NCI-H460 (cell line): ENCODE measurements at places on chromosomes 6 and 20.

DNA sequence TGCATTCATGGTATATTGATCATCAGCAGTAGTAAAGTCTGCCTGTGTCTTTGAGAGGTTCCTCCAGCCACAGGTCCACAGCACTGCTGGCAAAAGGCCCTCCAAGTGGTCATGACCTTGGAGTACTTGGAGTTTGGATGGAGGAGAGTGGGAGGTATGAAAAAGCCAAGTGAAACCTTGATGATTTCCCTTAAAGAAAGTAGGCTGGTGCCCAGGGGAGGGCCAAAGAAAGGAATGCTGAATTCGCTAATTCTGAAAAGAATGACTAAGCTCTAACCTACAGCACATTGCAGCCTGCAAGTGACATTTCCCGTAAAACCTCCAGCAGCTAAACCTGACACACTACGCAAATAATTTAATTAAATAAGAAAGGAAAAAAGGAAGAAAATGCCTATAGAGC, 223.4 kb upstream of the TAB2 start:
- DNase-seq = no peak

DNA sequence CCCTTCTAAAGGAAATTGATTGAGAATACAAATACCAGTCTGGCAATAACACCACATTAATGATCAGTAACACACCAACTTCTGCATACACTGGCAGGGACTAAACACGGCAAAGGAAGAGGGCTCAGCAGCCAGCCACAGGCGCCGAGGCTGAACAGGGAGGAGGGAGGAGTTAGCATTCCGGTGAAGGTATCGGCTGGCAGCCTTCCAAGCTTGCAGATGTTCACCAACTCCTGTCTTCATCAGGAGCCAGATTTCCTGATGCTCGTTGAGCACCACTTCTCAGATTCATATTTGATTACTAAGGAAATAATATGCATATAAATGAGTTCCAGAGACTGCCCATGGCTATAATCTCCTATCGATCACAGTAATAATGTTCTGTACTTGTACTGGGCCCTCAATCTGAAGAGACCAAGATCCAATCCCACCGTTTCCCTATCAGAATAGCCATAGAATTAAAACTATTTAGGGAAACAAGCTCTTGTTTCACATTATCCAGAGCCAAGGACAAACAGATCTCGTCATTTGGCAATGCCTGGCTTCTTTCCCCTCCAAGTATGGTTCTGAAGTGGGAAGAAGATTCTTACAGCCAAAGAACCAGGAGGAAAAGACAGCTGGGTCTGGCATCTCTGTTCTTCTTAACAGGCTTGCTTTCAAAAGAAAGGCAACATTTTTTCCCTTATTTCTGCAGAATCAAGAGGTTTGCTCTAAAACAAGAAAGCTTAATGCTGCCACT, 42.2 kb downstream of the GFOD1 start:
- no peak for DNase-seq

- no peak for DNase-seq
Measured at GRCh38 chr6:90095145-90095544, 200.9 kb downstream of the GJA10 start.

DNA sequence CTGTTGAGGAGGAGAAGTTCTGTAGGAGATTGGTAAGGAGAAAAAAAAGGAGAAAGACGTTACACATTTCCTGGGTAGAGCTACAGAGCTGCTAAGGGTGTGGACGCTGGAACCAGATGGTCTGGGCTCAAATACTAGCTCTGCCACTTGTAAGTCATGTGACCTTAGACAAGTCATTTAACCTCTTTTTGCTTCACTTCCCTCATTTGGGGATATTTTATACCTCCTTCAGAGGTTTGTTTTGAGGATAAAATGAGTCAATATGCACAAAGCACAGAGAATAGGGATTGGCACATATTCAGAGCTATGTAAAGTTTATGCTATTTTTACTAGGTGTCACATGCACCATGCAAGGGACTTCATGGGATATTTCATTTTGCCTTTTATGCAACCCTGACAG, 708.8 kb downstream of the DHX35 start:
- DNase-seq = no peak

DNA sequence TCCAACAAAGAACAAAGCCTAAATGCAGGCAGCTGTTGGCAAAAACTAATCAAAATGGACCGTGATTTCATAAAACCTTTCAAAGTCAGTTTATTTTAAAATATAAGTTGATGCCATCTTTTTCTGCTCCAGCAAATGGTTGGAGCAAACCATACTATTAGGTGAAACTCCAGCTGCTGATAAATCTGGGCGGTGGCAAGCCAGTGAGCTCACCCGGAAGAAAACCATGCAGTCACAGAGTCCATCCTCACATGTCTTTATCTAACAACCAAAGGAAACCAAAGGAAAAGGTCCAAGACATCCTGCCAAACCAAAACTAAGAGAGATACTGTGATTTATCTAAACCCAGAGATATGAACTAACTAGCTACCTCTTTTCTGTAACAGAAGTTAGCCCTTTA, 72.6 kb downstream of the HIVEP2 start:
- DNase-seq = no peak

- no peak for DNase-seq
Measured at GRCh38 chr6:164133095-164133494, 718.6 kb downstream of the QKI start.

- no peak for DNase-seq
Measured at GRCh38 chr6:142255785-142256184, 46.0 kb upstream of the ADGRG6 start.

DNA sequence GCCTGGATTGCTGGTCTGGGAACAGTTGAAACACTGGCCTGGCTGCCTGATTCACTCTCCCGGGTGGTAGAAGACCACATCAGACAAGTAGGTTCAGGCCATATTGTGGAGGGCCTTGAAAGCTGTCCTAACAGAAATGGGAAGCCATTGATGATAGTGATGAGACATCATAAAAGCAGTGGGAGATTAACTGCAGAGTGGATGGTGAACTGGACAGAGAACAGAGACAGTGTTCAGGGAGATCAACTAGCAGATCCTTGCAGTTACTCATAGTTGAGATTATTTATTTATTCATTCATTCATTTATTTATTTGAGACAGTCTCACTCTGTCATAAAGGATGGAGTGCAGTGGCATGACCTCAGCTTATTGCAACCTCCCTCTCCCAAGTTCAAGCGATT, 30.2 kb upstream of the MCM3 start:
- no peak for DNase-seq

- no peak for DNase-seq
Measured at GRCh38 chr6:154428897-154429296, 72.3 kb upstream of the IPCEF1 start.

- no peak for DNase-seq
Measured at GRCh38 chr20:21322083-21322710, 19.1 kb downstream of the XRN2 start.

DNA sequence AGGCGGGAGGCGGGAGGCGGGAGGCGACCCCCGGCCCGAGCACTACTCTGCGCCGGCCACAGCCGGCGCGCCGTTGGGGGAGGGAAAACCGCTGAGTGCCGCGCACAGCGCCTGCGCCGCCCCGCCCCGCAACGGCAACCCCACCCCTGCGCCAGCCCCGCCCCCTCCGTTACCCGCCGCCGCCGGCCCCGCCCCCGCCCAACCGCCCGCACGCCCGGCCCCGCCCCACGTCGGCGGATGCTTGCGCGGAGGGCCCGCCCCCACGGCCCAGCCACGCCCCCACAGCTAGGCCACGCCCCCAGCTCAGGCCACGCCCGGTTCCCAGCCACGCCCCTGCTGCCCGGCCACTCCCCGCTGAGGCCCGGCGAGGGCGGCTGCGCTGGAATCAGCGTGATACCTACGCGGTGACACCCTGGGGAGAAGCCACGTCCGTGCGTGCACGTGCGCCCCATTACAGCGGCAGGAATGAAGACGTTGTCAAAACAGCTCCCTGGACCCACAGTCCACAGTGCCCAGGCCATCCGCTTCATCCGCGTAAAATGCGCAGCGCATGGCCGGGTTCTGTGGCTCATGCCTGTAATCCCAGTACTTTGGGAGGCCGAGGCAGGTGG, at the start of gene TCFL5:
Gene TCFL5, minus strand, starts transcription at position 97 of the 611 bp plus-strand sequence. CDS start 152 bp downstream, outside the sequence.
- DNase-seq = peak; percentile 87
